Stimulated activated CD8-positive, alpha-beta memory T cell treated with anti-CD3 and anti-CD28 coated beads, Interleukin-15, amount 100 ng/mL, for 24 hours (primary cell): ENCODE measurements at places on chromosomes 12 and 14.

GRCh38 chr14:77065851-77066577 is 32.0 kb upstream of the CIPC start:
- no peak for DNase-seq

DNA sequence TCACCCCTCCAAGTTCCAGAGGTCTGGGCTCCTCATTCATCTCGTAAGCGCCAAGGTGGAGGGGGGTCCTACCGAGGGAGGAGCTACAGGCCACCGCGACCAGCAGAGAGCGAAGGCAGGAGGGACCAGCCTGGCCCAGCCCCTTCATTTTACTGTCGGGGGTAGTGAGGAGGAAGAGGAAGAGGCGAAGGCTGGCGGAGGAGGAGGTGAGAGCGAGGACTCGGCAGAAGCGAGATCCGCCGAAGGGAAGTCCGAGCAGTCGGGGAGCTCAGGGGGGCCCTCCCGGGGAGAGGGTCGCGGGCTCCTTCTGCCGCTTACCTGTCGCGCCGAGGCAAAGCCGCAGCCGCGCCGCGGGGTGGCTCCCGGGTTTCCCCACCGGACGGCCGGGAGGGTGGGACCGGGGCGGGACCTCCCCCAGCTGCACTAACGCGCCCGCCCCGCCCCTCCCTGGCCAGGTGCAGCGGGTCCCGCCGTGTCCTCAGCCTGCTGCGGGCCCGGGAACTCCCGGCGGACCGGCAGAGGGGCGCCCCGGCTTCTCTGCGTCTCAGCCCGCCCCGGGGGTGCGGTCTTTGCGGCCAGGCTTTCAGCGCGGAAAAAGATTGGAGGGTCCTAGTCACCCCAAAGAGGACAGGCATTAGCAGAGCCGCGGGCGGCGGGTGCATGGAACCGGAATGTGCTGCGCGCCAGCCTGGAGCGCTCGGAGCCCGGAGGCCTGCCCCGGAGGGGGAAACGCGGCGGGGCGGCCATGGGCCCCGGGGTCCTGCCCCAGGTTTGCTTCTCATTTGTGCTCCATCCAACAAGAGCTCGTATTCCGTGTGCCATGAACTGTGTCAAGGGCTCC is at the start of gene GALNT6:
Gene GALNT6, minus strand, starts transcription at position 124 of the 841 bp plus-strand sequence. CDS start 11,625 bp downstream, outside the sequence.
- peak; percentile 45 for DNase-seq

GRCh38 chr14:93231129-93231979 is 24.3 kb downstream of the UBR7 start:
- DNase-seq: no peak

GRCh38 chr14:21382095-21382494 is 1.7 kb downstream of the SUPT16H start:
- DNase-seq: no peak

DNA sequence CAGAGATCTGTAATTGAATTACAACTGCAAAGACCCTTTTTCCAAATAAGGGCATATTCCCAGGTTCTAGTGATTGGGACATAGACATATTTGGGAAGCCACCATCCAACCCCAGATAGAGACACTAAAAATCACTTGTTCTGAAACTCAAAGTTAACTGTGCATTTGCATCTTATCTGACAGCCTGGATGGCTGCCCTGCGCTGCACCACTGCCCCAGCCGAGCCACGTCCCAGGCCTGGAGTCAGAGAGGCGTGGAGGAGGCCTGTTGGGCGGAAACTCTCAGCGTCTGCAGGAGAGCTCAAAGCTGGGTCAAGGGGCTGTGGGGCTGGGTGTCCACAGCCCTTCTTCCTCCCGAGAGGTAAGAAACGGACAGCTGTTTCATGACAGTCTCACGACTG is 124.4 kb downstream of the RIMBP2 start:
- no peak for DNase-seq

DNA sequence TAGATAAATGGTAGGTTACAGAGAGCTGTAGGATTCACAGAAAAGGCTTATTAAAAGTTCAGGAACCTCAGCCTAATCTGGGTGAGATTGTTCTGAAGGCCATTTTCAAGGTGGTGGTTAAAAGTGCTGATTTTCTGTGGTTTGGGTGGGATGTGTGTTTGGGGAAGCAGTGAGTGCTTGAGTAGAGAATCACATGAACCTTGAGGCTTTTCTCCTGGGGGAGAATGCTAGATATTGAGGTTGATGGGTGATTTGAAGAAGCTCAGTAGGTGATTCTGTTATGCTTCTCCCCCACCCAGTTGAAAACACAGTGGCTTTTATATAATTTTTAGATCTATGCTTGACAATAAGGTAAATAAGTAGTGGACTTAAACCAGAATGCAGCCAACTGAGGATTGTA is 420.9 kb downstream of the PCNX1 start:
- DNase-seq: no peak

DNA sequence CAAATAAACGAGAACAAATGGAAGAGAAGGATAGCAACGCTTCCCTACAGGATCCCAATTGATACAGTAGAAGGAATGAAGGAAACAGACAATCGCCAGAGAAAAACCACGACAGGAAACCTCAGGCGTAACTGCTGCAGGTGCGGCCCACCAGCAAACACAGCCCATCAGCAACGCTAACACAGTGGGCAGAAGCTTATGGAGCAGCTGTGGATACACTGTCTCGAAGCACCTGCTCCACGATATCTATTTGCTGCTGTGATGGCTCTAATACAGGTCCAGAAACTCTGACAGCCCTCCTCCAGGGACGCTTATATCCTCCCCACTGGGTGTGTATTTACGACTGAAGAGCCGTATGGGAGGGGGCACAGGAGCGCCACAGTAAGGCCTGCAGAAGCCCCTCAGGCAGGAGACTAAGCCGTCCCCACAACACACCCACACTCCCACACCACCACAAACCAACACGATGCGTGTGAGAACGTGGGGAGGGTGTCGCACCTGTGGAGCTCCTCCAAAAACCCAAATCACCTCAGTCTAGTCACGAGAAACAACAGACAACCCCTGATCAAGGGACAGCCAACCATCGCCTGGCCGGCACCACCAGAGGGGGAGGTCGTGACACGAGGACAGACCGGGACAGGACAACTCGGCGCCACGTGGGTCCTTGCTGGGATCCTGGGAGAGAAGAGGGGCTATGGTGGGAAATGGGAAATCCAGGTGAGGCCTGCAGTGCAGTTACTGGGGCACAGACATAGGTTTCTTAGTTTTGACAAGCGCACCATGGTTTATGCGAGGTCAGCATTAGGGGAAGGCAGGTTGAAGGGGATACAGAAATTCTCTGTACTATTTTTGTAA is 24.0 kb downstream of the POLE start:
- no peak for DNase-seq

- DNase-seq: no peak
These were observed 91.9 kb downstream of the BICD1 start for GRCh38 chr12:32198555-32198954.

DNA sequence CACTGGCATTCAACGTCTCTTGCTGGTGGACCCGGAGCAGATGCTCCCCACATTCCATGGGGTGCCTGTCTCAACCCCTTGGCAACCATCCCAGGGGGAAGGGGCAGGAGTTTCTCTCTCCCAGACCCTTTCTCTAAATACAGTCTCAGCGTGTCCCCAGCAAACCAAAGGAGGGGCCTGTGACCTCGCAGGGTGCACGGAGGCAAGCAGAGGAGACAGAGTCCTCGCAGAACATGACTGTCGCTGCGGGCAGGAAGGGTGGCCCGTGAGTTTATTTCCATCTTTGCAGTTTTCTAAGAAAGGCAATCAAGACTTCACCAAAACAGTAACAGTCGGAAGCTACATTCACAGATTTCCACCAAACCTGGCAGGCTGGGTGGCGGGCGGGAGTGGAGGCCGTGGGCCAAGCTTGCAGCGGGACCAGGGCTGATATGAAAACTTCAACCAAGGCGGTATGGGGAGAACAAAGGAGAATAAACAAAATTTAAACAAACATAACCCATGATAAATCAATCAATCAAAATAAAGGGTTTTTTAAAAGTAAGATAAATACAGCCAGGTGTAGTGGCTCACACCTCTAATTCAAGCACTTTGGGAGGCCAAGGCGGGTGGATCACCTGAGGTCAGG is 18.6 kb downstream of the BRF1 start:
- no peak for DNase-seq

DNA sequence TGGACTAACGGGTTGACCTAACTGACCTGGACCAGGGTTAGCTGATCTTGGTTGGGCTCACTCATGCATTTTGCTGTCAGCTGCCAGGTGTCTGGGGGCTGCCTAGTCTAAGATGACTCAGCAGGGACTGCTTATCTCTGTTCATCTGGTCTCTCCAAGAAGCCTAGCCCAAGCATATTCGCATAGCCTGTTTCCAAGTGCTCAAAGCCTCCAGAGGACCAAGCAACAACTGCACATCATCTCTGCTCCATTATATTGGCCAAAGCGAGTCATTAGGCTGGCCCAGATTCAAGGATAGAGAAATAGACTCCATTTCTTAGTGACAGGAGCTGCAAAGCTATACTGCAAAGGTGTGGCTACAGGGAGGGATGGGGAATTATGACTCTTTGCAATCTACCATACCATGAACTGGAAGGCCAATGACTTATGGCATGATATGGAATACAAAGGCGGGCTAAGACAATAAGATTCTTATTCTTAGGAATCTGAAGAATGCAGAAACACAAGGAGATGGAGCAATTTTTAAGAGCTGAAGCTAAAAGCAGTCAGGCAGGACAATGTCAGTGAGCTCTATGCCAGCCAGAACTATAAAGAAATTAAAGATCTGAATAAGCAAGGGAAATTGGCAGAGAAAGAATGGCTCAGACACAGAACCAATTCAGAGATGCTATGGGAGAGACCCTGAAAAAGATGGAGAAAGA is 194.6 kb upstream of the FSCB start:
- no peak for DNase-seq

DNA sequence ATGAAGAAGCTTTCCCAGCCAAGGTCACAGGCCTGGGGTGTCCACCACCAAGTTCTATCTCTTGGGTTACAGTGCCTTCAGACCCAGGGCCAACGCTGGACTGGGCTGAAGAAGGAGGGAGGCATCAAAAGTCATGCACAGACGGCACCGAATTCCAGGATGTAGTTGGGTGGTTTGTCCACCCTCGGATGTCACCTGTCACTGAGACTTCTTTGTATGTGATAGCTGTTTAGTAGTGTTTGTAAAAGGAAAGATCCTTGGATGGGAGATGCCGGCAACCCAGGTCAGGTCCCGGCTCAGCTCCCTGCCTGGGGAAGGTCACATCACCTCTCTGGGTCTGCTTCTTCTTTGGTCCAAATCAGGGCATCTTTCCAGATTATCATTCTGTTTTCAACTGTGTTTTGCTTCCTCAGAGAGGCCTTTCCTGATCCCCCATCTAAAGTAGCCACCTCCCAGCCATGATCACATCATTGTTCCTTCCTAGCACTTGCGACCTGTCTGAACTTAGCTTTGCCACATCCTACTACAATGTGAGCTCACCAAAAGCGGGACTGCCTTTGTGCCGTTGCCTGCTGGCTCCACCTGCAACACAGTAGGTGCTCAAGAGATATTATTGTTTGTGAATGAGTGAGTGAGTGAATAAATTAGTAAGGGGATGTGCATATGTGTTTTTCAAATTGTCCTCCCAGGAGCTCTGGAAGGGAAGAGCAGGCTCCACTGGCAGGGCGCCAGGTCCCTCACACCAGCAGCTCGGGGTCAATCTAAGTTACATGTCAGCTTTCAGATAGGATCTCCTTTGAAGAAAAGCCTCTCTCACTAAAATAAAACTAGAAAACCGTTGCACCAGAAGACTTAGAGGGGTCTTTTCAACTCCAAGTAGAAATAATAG is 2.1 kb downstream of the TSPAN11 start:
- no peak for DNase-seq

DNA sequence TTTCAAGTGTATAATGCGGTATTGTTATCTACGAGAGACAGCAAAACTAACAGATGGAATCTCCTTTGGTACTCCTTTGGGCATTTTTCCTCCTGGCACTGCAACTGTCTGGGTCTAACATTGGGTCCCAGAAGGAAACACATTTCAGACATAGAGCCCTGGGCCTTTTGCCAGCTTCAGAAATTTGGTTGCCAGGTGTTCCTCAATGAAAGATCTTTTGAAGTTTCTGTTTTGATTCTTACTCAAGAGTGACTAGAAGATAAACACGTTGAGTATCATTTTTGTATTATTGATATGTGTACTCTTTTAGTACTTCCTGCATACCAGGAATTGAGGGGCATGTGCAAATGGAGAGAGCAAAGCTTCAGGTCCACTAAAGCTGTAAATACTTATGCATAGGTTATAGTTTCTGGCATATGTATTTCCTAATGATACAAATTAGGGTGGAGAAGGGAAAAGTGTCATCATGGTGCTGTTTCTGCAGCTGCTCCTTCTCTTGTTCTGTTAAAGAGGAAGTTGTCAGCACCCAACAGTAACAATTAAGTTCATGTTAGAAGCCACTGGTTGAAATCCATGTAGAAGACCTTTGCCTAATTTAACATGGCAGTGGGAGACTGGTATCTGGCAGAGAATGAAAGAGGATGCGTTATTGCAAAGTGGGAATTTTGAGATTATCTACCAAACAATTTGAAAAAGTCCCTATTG is 53.5 kb downstream of the SLC38A6 start:
- DNase-seq: no peak

DNA sequence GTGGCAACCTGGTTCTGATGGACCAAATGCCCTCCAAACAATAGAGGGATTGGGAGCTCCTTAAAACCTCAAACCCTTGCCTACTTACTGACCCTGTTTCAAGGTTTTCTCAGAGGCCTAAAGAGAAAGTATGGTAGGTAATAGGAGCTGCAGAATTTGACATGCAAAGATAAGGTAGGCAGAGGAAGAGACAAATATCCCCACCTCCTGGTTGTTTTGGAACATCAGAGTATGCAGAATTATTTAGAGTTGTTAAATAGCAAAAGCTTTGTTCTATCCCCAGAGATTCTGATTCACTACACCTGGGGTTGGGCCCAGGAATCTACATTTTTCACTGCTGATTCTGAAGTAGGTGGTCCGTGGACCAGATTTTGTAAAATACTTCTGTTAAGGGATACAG is 421.2 kb downstream of the SOX5 start:
- no peak for DNase-seq

DNA sequence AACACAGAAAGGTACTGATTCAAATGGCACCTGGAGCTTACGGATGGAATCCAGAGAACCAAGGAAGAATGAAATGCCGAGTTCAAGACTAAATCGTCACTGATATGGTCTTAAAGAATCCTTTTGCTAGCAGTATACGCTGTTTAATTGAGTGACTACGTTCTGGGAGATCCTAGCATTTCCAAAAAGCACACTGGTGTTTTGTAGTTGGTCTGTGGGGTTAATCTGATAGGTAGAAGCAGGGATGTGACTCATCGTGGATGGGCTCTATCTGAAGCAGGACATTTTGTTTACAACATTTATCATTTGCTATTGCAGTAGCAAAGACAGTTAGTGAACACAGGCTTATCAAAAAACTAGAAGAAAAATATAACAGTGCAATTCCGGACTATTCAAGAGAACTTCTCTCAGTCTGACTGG is 169.2 kb upstream of the HMGA2 start:
- no peak for DNase-seq

GRCh38 chr12:124456652-124457152 is 110.7 kb downstream of the NCOR2 start:
- DNase-seq: no peak

GRCh38 chr14:21300892-21301291 is 21.0 kb downstream of the RPGRIP1 start:
- no peak for DNase-seq
